ENCODE measurements at places on chromosomes 3 and 15. TPM values are rescaled to one million over a fixed set of nuclear protein-coding genes. Genes with fewer than 3 reads are reported as not detected.

Gene GPR149
- not detected for total RNA-seq

DNA sequence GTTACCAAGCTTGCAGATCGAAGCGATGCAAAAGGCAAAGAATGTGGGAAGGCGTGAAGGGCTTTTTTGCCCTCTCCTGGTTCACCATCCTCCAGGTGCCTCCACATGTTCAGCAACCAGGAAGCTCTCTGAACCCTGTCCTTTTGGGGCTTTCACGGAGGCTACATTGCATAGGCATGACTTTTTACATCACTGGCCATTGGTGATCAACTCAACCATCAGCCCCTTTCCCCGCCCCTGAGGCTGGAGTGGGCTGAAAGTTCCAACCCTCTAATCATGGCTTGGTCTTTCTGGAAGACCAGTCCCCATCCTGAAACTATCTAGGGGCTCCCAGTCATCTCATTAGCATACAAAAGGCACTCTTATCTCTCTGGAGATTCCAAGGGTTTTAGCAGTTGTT, 52.6 kb downstream of the UACA start:
- no peaks in the 10 kb centered on the region for H3K4me1 ChIP-seq
- H3K4me3 ChIP-seq: no peak overlapping the region
- H3K27me3 ChIP-seq: peaks cover 42% of the 10 kb centered on the region
- DNase-seq: no peak
- H3K27ac ChIP-seq: no peak overlapping the region

DNA sequence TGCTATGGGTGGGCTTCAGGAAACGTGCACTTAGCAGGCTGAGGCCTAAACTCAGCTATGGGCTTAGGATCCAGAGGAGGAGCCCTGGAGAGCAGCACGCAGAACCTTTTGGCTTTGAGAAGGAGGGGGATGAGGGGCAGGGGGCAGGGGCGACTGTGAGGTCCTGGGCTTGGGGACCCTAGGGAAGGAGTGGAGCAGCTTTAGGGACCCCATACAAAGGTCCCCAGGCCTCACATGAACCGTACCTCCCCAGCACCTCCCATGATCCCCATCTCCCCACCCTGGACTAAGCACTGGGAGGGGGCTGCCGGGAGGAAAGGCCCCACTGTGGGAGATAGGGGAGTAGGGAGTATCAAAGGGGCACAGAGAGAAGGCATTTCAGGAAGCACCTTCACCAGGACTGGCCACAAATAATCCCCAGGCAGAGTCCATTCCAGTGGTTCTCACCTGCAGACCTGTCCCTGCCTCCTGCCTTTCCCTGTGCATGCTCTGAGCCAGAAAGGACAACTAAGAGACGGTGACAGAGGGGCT, 62.0 kb upstream of the KLF13 start:
- no peaks in the 10 kb centered on the region for H3K27me3 ChIP-seq
- peaks cover 87% of the 10 kb centered on the region for H3K4me1 ChIP-seq
- H3K4me3 ChIP-seq: no peak overlapping the region
- H3K27ac ChIP-seq: peak overlapping the region; percentile 85

DNA sequence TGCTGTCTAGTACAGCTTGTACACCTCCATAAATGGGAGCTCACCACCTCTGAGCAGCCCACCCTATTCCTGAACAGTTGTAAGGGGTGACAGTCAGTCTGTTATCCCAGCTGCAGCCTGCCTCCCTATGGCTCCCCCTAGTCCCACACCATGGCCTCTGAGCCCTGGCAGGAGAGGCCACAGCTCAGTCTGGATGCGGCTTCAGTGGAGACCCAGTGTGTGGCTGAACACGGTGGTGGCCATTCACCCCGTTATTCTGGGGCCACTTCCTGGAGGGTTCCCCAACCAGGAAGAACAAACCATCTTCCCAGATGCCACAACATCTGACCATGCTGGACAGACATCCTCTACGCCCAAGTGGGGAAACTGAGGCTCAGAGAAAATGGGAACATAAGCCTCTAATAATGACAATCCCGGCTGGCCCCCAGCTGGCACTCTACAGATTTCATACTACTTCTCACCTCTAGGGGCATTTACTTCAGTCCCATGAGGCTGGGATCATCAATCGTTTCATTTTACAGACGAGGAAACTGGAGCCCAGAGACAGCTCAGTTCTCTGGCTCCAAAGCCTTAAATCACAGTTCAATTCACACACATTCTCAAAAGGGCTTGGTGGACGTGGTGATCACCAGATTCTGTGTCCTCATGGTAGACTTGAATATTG, 9.2 kb upstream of the GRIP2 start:
- H3K27me3 ChIP-seq: no peaks in the 10 kb centered on the region
- H3K4me1 ChIP-seq: no peaks in the 10 kb centered on the region
- no peak overlapping the region for H3K27ac ChIP-seq
- no peak overlapping the region for H3K4me3 ChIP-seq
- no peak for DNase-seq
- no peaks in the 10 kb centered on the region for H3K36me3 ChIP-seq

GRCh38 chr3:158717576-158717975, 14.7 kb downstream of the RARRES1 start:
- H3K36me3 ChIP-seq: no peaks in the 10 kb centered on the region
- DNase-seq: no peak
- H3K27me3 ChIP-seq: no peaks in the 10 kb centered on the region
- H3K4me3 ChIP-seq: no peak overlapping the region
- H3K27ac ChIP-seq: no peak overlapping the region

DNA sequence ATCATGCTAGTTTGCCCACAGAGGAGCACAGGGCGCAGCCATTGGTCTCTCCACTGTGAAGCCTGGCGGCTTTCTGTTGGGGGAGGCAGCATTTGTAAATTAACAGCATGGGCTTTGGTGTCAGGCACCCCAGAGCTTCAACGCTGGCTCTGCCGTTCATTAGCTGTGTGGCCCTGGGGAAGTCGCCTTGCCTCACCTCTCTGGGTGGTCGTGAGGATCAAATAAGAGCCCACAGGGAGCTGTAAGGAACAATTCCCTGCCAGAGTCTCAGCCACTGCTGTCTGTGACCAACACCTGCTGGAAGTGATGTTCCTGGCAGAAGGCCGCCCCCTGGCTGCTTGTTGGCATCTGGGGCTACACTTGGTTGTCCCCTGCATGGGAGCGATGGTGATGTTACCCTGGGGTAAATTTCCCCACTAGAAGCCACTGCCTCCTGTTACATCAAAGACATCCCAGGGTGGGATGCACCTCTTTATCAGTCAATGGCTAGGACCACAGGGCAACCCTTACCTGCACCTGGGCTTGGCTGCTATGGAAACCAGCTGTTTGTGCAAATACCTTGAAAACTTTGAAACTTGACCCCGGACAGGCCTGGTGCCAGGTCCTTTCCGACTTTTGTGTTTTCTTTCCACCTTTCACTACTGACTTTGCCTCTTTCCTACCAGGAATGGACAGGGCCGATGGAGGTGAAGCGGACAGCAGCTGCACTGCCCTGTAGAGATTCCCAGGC, 36.9 kb downstream of the DNASE1L3 start:
- H3K4me1 ChIP-seq: peaks cover 45% of the 10 kb centered on the region

DNA sequence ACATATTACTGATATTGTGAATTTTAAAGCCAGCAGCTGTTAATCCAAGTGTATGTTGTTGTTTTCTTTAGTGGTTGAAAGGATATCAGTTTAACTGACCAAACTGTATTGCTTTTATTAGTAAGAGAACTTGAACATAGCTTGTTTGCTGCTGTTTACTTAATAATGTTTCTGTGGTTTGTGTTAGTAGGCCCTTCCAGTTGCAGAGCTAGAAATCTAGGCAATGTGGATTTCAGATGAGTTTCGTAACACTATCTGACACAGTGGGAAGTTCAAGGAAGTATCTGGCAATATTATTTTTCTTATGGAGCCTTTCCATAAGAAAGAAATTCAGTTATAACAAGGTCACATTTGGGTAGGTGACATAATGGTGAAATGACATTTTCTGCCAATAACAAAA, 18.5 kb downstream of the ZNF609 start:
- no peaks in the 10 kb centered on the region for H3K27me3 ChIP-seq
- H3K36me3 ChIP-seq: no peaks in the 10 kb centered on the region
- no peak overlapping the region for H3K27ac ChIP-seq
- no peaks in the 10 kb centered on the region for H3K4me1 ChIP-seq

DNA sequence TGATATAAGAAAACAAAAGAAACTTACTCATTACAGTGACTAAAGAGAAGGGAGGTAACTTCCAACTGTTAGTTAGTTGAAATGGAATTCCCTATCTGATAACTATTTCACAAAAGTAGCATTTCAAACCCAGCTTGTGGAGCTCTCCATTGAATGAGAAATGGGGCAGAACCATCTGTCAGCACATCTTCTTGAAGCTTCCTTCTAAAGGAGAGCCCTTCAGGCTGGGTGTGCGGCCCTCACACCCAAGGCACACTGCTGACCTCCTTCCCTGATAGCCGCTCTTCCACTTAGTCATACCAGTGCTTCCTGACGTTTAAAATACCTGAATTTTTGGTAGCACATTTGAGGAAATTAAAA, 28.1 kb upstream of the VEPH1 start:
- H3K27me3 ChIP-seq: no peaks in the 10 kb centered on the region
- no peak for DNase-seq
- H3K4me1 ChIP-seq: no peaks in the 10 kb centered on the region
- H3K27ac ChIP-seq: no peak overlapping the region
- no peaks in the 10 kb centered on the region for H3K36me3 ChIP-seq

- no peaks in the 10 kb centered on the region for H3K4me1 ChIP-seq
- H3K27me3 ChIP-seq: no peaks in the 10 kb centered on the region
- no peak for DNase-seq
- no peak overlapping the region for H3K27ac ChIP-seq
Observed at GRCh38 chr3:113110267-113110666, 101.1 kb upstream of the BOC start.

DNA sequence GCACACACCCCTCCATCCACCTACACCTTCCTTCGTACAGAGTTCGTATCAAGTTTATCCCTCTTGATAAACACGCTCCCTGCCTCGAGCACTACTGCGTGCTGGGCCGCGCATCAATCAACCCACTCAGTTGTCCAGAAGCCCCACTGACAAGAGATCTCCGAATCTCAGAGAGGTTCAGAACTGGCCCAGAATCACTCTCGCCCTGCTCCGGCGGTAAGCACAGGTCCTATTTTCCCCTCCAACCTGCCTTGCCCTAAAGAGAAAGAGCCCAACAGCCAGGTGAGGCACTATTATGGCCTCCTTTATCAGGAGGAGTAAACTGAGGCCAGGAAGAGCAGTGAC, 494 bp upstream of the NISCH start:
- peaks cover 41% of the 10 kb centered on the region for H3K4me1 ChIP-seq
- peak overlapping the region; percentile 89 for H3K27ac ChIP-seq
- H3K4me3 ChIP-seq: peak overlapping the region; percentile 54
- no peaks in the 10 kb centered on the region for H3K27me3 ChIP-seq

Gene CXCR6
- 4.1 TPM for total RNA-seq

- no peaks in the 10 kb centered on the region for H3K4me1 ChIP-seq
- no peaks in the 10 kb centered on the region for H3K27me3 ChIP-seq
- H3K36me3 ChIP-seq: peaks cover 83% of the 10 kb centered on the region
- DNase-seq: no peak
- no peak overlapping the region for H3K4me3 ChIP-seq
Observed at GRCh38 chr15:41465822-41466421, 27.8 kb upstream of the ITPKA start.

- peak overlapping the region; percentile 29 for H3K27ac ChIP-seq
- no peaks in the 10 kb centered on the region for H3K27me3 ChIP-seq
- DNase-seq: no peak
- H3K4me3 ChIP-seq: no peak overlapping the region
- H3K36me3 ChIP-seq: no peaks in the 10 kb centered on the region
Observed at GRCh38 chr15:60376677-60377095, 21.1 kb downstream of the ANXA2 start.

DNA sequence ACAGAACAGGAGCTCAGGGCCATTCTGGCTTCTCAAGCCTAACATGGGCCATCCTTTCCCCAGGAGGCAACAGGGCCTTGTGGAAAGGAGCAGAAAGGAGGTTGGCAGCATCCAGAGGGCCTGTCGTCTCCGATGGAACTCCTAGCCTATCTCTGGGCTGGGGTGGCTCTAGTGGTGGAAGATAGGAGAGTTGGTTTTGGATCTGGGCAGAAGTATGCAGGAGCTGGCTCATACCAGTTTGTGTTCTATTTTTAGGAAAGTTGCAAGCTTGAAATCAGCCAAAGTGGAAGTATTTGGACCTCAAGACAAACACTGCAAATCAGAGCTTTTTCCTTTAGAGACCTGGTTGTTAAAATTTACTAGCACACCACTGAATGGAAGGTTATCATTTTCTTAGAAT, 35.4 kb upstream of the XCR1 start:
- H3K36me3 ChIP-seq: no peaks in the 10 kb centered on the region
- DNase-seq: no peak
- H3K27me3 ChIP-seq: no peaks in the 10 kb centered on the region
- no peak overlapping the region for H3K4me3 ChIP-seq
- no peak overlapping the region for H3K27ac ChIP-seq

- no peaks in the 10 kb centered on the region for H3K4me1 ChIP-seq
- H3K27me3 ChIP-seq: no peaks in the 10 kb centered on the region
- no peak overlapping the region for H3K27ac ChIP-seq
- no peaks in the 10 kb centered on the region for H3K36me3 ChIP-seq
- H3K4me3 ChIP-seq: no peak overlapping the region
- DNase-seq: peak; percentile 76
Observed at GRCh38 chr3:61358364-61358763, 107.1 kb upstream of the FHIT start.

- no peak overlapping the region for H3K4me3 ChIP-seq
- H3K27ac ChIP-seq: no peak overlapping the region
- no peaks in the 10 kb centered on the region for H3K27me3 ChIP-seq
- H3K4me1 ChIP-seq: peaks cover 7% of the 10 kb centered on the region
Observed at GRCh38 chr3:29339016-29339833, 58.4 kb downstream of the RBMS3 start.

Gene LMCD1
- total RNA-seq: 84.8 TPM

GRCh38 chr15:69061414-69061842, 46.9 kb downstream of the NOX5 start:
- no peaks in the 10 kb centered on the region for H3K27me3 ChIP-seq
- no peak for DNase-seq
- H3K4me3 ChIP-seq: no peak overlapping the region
- H3K4me1 ChIP-seq: no peaks in the 10 kb centered on the region

Gene UBXN7
- 42.5 TPM for total RNA-seq

Gene MAP2K5
- 13.5 TPM for total RNA-seq

Gene TRH
- not detected for total RNA-seq

DNA sequence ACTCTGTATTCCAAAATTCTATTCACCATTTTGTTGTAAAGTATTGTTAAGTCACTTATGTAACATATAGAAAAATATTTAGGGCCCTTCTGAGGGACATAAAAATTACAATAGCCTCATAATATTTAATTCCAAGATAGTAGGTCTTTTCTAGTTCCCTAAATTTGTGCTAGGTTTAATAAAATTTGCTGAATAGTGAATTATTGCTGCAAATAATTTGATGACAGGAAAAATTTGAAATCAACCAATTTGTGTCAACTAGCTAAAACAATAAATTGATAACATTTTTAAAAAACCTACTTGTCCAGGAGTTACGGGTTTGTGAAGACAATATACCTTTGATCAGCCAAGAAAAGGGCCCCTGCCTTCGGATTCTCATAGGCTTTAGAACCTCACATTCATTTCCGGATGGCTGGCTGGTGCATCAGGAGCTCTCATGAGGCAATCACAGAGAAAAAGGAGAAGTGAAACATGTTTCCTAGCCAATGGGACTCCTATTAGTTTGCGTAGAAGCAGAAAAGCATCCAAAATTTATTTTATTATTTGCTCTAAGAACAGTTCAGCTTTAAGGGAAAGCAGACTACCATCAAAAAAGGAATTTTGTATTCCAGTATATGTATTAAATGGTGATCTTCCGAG, 177.2 kb downstream of the LRRC3B start:
- H3K27me3 ChIP-seq: no peaks in the 10 kb centered on the region
- DNase-seq: no peak
- H3K4me3 ChIP-seq: no peak overlapping the region
- no peaks in the 10 kb centered on the region for H3K4me1 ChIP-seq
- H3K27ac ChIP-seq: no peak overlapping the region
- no peaks in the 10 kb centered on the region for H3K36me3 ChIP-seq

GRCh38 chr15:89168316-89168833, 53.0 kb downstream of the RLBP1 start:
- peak overlapping the region; percentile 73 for H3K27ac ChIP-seq
- no peak overlapping the region for H3K4me3 ChIP-seq
- peaks cover 7% of the 10 kb centered on the region for H3K36me3 ChIP-seq

Gene UCN2
- total RNA-seq: not detected

Gene PRR20G
- total RNA-seq: not detected
